ENCODE measurements at places on chromosomes 7 and 10.

- DNase-seq = no peak
These were observed 26.0 kb downstream of the LARP4B start for GRCh38 chr10:905503-905902.

DNA sequence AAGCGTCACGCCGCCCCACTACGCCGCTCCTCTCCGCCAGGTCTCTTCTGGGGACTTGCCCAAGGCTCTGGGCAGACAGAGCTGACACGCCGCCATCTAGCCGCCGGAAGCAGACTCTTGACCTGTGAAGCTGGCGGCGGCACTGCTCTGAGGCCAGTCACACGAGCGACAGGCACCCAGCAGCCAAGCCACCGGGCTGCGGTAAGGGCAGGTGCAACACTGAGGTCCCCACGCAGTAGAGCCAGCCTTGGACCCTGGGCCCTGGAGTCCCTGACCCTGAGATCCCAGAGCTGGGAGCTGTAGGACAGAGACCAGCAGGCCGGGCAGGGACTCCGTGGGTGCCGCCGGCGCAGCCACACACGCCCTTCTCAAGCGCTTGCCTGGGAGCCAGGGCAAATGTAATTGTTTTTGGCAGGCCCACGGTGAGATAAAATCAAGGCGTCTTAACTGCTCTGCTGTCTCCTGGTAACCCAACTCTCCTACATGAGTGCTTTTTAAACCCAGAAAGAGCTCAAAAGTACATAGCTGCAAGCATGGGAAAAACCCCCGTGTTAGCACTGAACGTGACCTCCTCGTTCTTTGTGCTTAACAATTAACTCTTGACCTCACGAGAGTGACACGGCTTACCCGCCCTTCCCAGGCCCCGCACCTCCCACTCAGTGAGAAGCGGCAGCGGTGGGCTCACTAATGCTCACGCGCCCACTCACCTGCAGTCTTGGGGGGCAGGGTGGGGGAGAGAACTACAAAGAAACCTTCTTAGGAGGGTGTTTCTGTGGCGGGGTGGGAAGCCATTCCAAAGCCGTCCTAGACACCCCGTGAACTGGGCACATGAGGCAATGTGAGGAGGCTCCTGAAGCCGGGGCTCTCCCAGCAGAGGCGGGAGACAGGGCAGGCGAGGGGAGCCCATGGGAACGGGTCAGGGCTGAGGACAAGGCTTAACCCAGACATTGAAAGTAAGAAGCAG is 8.5 kb downstream of the GPER1 start:
- DNase-seq = no peak

DNA sequence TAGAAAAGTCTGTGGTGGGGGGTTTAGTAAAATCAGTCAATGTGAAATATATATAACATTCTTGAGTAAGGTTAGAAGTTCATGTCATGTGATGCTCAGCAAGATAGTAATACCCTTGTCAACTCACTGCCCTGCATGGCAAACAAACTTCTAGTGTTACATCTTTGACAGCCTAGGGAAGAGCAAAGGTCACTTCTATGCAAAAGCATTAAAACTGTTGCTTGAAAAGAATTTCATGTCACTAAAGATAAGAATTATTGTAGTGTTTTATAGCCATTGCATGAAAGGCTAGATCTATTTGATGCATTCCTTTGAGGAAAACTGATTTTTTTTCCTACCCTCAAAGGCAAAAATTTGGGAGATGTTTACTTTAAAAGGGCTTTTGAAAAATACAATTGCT is 176.0 kb downstream of the SKAP2 start:
- DNase-seq = no peak

- no peak for DNase-seq
These were observed 92.4 kb upstream of the LEP start for GRCh38 chr7:128148676-128149075.

- no peak for DNase-seq
These were observed 8.6 kb downstream of the ZNF467 start for GRCh38 chr7:149764481-149765398.

- DNase-seq = no peak
These were observed 336.8 kb downstream of the TFEC start for GRCh38 chr7:115693779-115694178.

- DNase-seq = no peak
These were observed 10.4 kb downstream of the VCL start for GRCh38 chr10:74008212-74008731.

DNA sequence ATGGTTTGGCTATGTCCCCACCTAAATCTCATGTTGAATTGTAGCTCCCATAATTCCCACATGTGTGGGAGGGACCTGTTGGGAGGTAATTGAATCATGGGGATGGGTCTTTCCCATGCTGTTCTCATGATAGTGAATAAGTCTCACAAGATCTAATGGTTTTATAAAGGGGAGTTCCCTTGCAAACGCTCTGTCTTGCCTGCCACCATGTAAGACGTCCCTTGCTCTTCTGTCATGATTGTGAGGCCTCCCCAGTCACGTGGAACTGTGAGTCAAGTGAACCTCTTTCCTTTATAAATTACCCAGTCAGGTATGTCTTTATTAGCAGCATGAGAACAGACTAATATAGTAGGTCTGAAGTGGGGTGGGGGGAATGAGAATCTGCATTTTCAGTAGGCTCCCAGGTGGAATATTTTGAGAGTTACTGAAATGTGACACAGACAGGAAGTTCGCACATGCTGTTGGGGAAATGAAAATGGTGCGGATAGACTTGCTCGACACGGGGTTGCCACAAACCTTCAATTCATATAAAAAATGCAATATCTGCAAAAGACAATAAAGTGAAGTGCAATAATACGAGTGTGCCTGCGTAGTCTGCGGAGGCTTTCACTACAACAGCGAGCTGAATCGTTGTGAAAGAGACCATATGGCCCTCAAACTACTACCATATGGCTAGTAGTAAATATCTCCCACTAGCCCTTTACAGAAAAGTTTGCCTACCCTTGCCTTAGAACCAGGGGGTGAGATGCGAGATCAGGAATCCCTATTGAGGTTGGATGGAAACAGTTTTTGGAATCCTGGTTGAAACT is 166.1 kb downstream of the GRK5 start:
- no peak for DNase-seq

- no peak for DNase-seq
These were observed 284.7 kb upstream of the AKR1E2 start for GRCh38 chr10:4541292-4541691.

- DNase-seq = no peak
These were observed 8.6 kb upstream of the PLAU start for GRCh38 chr10:73902351-73902750.

DNA sequence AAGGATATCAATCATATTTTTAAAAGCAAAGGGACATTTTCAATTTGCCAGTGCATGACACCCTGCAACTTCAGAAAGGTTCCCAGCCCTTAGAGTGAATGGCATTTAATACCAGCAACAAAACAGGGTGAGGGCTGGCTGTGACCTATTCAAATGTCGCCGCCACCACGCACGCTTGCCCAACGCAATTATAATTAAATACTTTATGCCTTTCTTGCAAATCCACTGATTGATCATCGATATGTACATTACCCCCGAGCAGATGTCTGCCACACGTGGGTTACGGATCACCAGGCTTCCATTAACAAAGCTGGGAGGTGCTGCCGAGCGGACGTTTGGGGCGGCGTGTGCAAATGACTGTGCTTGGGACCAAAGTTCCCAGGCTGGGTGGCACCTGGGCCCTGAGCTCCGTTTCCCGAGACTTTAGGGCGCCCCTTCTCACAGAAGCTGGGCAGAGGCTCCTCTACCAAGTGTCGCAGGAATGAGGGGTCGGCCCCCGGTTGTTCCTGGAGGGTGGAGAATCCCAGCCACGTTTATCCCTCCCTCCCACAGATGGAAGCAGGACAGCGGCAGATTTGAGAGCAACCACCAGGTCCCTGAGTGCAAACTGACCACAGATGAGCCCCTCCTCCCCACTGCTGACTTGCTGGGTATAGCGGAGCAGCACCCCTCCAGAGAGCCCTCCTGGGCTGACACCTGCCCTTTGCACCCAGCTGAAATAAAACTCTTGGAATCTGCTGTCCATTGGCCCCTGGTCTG is 3.9 kb downstream of the FOXL3 start:
- no peak for DNase-seq

- no peak for DNase-seq
These were observed 131.5 kb upstream of the ACBD5 start for GRCh38 chr10:27372095-27372494.

DNA sequence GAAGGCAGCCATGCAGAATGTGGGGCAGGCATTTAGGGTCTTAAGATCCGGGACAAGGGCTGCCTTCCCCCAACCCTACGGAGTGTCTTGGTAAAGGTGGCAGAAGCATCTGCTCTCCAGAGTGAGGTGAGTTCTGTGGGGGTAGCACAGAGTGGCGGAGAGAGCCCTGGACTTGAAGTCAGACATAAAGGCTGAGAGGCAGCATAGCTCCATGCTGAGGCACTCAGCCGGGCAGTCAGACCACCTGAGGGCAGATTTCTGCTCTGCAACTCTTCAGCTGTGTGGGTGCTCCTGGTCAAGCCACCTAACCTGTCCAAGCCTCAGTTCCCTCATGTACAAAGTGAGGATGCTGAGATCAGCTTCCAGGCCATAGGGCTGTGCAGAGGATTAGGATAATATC is 81.0 kb downstream of the CRTAC1 start:
- no peak for DNase-seq

GRCh38 chr10:60206735-60207134 is 182.9 kb downstream of the ANK3 start:
- no peak for DNase-seq

DNA sequence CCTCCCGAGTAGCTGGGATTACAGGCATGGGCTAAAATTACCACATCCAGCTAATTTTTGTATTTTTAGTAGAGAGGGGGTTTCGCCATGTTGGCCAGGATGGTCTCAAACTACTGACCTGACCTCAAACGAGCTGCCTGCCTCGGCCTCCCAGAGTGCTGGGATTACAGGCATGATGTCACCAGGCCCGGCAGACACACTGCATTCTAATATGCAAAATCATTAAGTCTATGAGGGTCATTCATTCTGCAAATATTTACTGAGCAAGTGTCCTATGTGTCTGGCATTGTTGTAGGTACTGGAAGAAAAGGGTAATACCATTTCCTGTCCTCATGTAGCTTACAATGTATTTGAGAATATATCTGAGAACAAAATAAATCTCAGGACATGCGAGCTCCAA is 2.7 kb downstream of the PUS7 start:
- DNase-seq = no peak

DNA sequence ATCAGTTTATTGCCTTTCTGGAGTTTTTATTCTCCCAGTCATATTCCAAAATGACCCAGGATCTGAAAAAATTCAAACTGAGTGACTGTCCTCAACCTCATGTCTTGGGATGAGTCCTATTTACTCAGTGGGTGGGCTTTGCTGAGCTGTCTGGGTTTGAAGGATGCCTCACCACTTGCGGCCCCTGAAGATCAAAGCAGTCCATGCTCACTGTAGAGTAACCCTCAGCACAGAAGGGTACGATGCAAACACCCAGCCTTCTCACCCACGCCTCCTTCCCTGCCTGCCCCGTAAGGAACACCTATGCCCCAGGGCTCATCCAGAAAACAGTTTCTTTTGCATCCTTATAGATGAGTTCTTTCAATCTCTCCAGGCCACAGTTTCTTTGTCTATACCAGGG is 42.2 kb upstream of the GRB10 start:
- DNase-seq = no peak

- no peak for DNase-seq
These were observed 200.9 kb downstream of the GRID1 start for GRCh38 chr10:86165666-86166065.

DNA sequence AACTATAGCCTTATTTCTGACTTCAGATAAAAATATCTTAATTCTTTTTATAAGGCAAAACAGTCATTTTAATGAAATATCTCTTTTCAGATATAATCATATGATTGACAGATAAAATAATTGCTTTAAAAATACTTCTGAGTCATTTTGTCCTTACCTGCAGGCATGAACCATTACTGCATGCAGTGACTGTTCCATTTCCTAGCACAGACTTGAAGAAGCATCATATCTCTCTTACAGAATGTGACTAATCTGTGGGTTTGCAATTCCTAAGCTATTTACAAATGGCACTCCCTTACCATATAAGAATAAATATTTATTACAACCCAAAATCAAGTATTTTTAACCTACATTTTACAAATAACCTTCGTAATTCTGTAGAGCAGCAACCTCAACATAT is 120.7 kb downstream of the SRPK2 start:
- DNase-seq = no peak

DNA sequence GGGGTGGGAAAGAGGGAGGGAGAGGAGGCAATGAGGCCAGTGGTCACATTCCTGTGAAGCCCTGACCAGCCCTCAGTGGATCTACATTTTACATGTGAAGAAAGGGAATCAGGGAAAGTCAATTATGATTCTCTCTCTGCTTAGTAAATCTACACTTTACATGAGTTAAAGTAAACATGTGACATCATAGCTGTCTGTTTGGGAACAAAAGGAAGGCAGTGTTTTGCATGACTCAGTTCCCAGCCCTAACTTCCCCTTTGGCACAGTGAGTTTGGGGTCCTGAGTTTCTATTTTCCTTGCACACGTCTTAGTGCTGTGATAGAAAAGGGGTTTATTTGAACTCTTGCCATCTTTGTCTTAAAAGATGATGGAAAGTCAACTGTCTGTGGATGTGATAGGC is 615.1 kb downstream of the SDK1 start:
- no peak for DNase-seq

- DNase-seq = no peak
These were observed 168.4 kb downstream of the RELN start for GRCh38 chr7:103821092-103821491.

- no peak for DNase-seq
These were observed 65.2 kb upstream of the TM9SF3 start for GRCh38 chr10:96651998-96652431.

DNA sequence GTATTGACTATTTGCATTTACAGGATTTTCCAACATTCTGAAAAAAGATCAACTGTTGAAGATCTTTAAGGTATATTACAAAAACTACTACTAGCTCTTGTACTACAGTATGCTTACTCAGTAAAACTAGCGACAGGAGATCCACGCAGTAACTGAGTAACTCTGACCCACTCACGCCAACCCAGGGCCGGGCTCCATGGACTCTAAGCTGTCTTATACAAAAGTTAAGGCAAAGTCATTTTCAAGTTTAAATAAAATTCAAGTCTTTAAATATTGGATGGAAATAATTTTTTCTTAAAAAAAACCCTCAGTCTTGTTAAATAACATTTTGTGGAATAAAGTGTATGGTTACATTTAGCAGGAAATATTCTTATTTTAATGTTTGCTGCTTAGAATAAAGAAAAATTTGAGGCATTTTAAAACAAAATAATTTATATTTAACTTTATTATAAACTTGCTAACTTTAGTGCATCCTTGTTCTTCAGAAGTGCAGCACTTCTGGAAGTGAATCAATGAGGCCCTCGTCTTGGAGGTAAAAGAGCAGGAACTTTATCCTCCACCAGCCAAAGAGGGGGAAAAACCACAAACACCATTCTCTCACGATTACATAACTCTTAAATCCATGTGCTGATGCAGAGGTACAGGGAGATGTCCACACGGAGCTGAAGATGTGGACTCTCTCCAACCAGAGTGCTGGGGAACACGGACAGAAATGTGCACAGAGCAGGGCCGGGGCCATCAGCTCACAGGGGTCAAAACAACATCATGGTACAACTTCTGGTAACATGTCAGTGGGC is 119.9 kb downstream of the LARP4B start:
- no peak for DNase-seq

GRCh38 chr7:79403451-79403850 is 50.0 kb downstream of the MAGI2 start:
- no peak for DNase-seq

GRCh38 chr10:89738551-89739209 is 37.3 kb downstream of the KIF20B start:
- DNase-seq = no peak

- no peak for DNase-seq
These were observed 404 bp upstream of the FMC1 start for GRCh38 chr7:139340808-139341057.

Measured in stimulated activated CD4-positive, alpha-beta T cell treated with anti-CD3 and anti-CD28 coated beads, TNF-alpha, amount 100 ng/mL, for 1 hour (primary cell).